ENCODE measurements at places on chromosomes 7 and 10.

- no peak for DNase-seq
Observed at GRCh38 chr10:3119796-3120459, 52.6 kb downstream of the PFKP start.

DNA sequence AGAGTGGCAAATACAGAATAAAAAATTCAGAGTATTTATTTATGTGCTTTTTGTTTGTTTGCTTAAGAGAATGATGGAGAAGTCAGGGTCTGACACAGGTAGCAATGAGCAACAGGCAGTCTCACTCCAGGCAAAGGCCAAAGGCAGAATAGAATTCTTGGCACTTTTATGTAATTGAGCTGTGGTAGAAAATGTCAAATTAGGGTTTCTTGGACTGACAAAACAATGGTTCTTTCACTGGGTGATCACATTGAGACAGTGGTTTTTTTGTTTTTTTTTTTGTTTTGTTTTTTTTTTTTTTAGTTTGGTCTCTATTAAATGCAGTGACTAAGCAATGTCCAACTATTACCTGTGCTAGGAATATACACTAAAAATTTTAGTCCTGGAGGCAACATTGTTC, 27.4 kb downstream of the POM121L12 start:
- no peak for DNase-seq

DNA sequence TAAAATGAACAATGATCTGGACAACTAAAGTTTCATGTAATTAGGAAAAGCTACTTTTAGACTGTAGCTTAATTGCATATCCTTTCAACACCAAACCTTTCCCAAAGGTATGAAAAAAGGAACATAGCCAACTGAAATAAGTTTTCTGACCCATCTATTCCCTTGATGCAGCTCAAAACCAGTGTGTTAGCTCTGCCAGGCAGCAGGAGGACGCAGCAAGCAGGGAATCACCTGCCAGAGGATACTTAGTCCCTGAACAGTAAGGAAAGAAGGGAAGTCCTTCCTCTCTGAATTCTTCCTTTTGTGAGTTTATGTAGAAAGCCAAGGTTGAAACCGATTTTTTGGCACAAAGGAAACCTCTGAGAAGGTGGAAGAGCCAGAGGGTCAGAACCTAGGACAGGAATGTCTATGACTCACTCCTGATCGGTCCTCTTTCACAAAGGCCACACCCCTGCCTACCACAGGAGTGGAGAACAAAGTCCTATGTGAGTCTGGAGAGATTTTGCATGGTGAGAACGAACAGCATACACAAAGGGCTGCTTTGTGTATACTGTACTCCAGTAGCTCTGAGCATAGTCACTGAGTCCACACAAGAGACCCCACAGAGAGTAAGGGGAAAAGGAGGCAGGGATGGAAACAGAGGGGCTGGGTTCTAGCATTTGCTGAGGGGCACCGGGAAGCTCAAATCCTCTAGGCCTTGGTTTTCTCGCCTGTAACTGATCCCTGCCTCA, 68.8 kb upstream of the GSDME start:
- no peak for DNase-seq

DNA sequence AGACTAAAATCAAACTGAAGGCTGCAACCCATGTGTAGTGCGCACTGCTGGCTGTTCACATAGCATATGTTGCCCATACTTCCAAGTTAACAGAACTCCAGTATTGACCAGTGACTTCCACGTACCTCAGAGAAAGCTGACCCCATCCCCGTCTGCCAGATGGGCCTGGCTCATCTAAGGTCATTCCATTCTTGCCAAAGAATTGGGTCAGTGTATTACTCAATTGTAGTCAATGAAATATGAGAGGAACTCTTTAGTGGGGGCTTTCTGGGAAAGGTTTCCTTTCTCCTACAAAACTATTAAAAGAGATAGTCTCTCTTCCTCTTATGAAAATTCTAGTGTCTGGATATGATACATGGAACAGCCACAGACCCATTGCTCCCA, 238.6 kb downstream of the COBL start:
- DNase-seq: no peak

DNA sequence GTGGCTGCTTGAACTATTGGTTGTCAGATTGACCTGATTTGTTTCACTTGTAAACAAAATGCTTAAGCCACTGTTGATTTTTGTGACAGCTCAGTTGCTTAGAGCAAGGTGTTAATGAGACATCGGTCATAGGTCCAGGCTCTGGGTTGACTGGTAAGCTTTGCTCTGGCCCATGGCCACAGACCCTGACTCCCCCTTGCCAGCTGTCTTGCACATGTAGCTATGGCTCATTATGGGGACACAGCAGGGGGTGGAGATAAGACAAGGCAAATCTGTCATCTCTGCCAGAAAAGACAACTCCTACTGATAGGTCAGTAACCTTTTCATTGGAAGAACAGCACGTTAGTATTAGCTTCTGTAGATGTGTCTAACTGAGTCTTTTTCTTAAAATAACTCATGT, 95.3 kb downstream of the KAT6B start:
- no peak for DNase-seq

DNA sequence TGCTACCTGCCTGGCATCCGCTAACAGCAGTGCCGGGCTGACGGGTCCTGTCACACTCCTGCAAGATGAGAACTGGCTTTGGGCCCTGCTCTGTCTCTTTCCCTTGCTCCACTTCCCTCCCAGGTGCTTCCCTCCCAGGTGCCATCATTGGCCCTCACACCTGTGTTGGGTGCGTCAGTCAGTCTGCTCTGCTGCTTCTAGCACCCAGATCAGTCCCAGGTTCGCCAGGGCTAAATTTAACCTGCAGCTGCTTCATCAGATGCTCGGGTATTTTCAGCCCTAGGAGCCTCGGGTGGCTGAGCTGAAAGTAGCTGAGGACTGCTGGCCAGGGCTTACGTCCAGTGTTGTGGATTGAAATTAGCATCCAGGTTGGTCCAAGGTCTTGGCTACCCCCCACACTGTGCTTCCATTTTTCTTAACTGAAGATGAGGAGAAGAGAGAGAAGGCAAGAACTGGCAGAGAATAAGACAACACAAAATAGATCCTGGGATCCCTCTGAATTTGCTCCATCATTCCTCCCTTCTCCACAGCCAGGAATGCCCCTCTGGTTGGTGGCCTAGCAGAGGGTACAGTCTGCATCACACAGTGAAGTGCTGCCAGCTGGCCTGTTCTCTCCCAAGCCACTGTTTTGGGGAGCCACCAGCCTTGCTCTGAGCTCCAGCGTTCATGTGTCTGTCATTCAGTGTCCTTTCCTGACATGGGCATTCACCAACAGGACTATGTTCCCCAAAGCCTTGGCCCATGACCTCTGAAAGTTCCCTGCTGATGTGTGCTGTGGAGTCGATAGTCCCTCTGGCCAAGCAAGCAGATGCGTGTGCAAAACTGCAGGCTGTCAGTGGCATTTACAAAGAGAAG, 65.9 kb upstream of the SYPL1 start:
- no peak for DNase-seq

DNA sequence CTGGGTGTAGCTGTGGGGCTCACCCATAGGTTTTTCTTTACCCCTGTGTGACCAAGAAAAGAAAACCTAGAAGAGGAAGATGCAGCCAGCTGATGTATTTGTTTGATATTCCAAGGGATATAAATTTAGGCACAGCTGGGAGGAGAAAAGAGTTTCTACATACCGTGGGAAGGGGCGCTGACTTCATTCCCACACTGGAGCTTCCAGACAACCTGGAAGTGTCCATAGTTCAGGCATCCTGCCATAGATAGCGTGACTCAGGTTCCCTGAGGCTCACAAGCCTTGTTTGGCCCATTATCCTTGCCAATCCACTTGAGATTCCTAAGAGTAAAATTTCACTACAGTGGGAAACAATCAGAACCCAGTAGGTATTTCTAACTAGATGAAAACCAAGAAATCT, 371.7 kb upstream of the NRP1 start:
- no peak for DNase-seq

DNA sequence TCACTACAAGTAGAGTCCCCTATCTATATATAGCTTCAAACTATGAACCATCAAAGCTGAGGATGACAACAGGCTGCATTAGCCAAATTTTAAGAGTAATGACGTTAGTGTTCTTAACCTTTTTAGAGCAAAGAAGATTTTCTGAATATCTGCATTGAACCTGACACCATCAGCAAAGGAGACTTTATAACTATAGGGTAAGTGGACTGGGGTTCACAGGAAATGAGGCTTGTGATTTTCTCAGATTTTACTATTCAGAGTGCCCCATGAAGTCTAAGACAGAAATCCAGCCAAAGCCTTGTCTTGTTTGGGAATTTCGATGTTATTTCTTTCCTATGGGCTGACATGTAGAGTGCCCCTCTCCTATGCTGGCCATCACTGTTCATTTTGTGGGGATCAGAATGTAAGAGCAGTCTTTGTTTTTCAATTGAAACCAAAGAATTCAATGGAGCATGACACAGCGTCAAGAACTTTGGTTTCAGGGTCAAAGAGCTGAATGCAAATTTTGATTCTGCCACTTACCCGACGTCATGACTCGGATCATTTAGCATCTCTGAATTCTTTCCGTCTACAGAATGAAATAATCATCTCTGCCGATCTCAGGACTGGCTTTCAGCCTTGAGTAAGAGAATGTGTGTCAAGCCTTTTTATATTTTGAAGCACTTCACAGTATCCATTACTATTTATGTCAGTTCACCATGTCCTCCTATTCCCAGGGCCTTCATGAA, 52.7 kb downstream of the DENND11 start:
- peak; percentile 43 for DNase-seq

DNA sequence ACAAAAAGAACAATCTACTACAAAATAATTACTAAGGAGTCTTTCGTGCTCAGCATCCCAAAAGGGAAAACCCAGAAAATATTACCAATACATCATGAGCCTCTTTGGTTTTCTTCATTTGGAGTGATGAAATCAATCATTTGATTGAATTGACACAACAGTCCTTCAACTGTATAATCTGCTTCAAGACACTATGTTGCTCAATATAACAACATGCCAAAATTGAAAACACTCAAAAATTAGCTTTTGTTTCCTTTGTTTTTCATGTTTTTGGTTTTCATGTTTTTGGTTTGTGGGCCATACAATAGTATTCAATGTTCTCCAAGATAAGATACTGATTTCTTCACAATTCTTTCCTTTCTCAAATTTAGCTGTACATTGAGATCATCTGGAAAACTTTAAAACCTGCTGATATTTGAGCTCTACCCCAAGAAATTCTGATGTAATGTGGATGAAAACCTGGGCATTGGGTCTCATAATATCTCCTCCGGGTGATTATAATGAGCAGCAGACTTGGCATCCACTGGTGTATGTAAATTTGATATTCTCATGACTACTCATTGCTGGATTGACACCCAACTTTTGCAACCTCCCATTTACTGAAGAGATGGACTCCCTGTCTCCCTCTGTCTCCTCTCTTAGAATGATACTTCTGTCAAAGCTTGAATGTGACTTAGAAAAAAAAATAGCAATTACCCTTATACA, 4.6 kb downstream of the SOSTDC1 start:
- DNase-seq: no peak

DNA sequence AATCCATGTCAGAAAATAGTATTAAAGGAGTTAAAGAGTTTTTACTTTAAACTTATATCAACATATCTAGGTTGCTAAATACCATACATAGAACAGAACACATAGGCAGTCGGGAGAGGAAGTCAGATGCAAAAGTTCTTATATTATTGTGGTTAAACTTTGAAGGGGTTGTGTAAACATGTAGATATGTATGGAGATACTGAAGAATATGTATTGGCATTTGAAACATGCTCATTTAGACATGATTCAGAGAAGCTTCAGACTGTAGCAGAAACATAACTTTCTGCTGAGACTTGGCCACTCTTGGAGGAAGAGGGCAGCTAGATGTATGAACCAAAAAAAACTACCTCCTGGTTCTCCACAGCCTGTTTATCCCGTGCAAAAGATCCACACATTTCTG, 103.5 kb upstream of the FERD3L start:
- DNase-seq: no peak

GRCh38 chr10:113736576-113736975, 14.9 kb upstream of the PLEKHS1 start:
- no peak for DNase-seq

- no peak for DNase-seq
Observed at GRCh38 chr10:103757531-103758293, 97.7 kb downstream of the SH3PXD2A start.

DNA sequence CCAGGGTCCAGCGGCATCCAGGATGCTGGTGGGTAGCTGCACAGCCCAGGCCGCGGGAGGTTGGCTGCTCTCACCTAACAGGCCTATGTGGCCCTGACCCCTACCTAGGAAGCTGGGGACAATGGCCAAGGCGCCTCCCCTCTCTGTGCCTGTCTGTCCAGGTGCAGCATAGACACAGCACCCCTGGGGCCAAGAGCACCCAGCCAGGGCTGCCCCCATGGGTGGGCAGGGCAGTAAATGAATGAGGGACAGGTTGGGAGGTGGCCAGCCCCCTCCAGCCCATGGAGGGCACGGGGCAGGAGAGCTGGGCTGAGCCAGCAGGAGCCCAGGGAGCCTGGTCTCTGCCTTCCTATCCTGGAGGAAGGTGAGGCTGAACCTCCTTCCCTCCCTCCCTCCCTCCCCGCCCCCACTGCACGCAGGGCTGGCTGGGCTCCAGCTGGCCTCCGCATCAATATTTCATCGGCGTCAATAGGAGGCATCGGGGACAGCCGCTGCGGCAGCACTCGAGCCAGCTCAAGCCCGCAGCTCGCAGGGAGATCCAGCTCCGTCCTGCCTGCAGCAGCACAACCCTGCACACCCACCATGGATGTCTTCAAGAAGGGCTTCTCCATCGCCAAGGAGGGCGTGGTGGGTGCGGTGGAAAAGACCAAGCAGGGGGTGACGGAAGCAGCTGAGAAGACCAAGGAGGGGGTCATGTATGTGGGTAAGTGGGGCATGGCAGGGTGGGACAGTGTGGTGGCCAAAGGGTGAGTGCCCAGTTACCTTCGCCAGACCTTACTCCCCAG, at the start of gene SNCG:
SNCG (plus strand) TSS at position 484 of the 785 bp plus-strand sequence; CDS start at position 583, 99 bp downstream.
- DNase-seq: peak; percentile 47

- DNase-seq: no peak
Observed at GRCh38 chr10:97071496-97071895, 114.3 kb downstream of the SLIT1 start.

GRCh38 chr10:4130685-4131084, 345.7 kb upstream of the KLF6 start:
- DNase-seq: no peak

DNA sequence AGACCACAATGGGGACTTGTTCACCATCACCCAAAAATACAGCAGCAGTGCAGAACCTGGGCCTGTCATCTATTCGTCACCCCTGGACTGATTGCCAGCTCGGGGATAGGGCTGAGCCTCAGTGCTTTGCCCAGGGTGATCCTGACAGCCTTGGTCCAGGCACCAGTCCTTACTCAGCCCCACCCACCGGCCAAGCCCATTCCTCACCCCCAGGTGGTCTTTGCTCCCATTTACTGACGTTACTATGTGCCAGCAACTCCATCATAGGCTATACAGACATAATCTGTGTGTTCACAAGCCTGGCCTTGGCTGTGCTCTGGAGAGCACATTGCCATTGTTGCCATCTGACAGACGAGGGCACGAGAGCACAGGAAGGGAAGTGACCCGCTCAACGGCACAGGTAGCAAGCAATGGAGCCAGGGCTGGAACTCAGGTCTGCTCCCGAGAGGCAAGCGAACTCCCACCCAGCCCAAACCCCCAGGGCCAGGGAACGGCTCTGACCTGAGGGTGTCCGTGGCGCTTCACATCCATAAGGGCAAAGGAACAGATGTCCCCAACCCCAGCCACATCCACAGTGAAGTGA, 6.8 kb downstream of the ATG9B start:
- no peak for DNase-seq

- no peak for DNase-seq
Observed at GRCh38 chr7:19491371-19491770, 217.5 kb downstream of the POLR1F start.

Data from NCI-H510A treated with DMSO at 0.1 percent for 48 hours (cell line).